ENCODE measurements at places on chromosomes 2 and 18.

DNA sequence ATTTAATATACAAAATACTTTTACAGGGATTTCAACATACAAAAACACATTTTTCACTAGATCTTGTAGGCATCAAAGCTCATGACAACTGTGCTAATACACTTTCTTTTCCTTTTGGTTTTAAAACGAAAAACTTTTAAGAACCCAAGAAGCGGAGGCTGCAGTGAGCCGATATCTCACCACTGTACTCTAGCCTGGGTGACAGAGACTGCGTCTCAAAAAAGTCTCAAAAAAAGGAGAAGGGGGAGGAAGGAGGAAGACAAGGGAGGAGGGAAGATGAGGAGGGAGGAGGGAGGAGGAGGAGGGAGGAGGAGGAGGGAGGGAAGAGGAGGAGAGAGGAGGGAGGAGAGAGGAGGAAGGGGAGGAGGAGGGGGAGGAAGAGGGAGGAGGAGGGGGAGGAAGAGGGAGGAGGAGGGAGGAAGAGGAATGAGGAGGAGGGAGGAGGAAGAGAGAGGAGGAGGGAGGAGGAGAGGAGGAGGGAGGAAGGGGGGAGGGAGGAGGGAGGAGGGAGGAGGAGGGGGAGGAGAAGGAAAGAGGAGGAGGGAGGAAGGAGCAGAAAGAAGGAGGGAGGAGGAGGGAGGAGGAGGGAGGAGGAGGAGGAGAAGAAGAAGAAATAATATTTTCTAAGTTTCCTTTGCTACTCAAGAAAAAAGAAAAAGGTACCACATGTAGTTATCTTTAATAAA, 13.8 kb downstream of the ROCK2 start:
- DNase-seq: no peak

GRCh38 chr18:78528411-78529258, 451.0 kb upstream of the SALL3 start:
- DNase-seq: no peak

DNA sequence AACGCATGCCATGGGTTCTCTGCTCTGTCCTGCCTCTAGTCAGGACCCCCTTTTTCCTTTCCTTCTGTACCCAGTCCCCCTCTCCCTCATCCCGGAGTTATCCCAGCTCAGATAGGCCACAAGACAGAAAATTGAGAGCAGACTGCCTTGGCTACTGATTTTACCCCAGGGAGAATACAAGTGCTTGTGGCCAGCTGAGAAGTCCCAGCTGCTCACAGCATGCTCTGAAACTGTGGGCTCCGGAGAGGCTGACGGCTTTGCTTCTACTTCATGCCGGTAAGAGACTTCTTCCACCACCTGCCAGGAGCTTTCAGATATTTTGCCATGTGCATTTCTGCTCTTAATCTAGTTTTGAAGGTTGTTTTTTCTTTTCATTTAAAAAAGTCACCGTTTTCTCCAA, 20.0 kb upstream of the SIX2 start:
- no peak for DNase-seq

- DNase-seq: no peak
These were observed 189.8 kb downstream of the LTBP1 start for GRCh38 chr2:33136566-33136965.

GRCh38 chr2:11705063-11705462, 35.1 kb upstream of the NTSR2 start:
- no peak for DNase-seq

Measured in GDM1 (cell line).